ENCODE measurements at places on chromosomes 2 and 18.

GRCh38 chr18:47113796-47114540, 36.3 kb downstream of the HDHD2 start:
- no peak for DNase-seq

GRCh38 chr2:79375817-79376216, 137.0 kb upstream of the CTNNA2 start:
- no peak for DNase-seq

GRCh38 chr18:3594760-3595368, 144.9 kb downstream of the TGIF1 start:
- no peak for DNase-seq

- no peak for DNase-seq
Measured at GRCh38 chr2:119760956-119761275, 1.2 kb downstream of the PTPN4 start.

- no peak for DNase-seq
Measured at GRCh38 chr2:128178149-128178649, 87.2 kb downstream of the UGGT1 start.
